GF-D8 (cell line): ENCODE measurements at places on chromosomes 12 and 14.

GRCh38 chr12:96334502-96334901, 65.7 kb downstream of the CDK17 start:
- no peak for DNase-seq

DNA sequence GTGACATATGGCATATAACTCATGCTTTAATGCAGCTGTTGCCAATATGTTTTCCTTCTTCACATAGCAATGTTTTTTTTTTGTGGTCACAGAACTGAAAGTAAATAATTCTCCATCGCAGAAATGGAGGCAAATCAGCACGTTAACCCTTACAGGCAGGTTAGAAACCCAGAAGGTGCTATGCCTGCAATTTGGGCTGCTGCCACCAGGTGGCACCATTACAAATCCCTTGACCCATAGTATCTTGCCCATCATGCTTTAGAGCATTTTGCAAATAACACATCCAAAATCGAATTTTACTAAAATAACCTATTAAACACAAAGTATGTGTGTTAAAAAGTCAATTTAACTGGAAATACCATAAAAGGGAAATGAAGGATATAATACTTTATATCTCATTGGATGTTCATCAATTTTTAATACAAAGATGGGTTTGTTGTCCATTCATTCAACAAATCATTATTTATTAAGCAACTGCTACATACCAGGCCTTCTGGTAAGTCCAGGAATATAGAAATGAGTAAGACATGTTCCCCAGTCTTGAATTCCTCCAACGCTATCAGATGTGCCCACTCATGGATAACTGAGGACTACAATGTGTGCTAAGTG, 340.1 kb downstream of the GLT1D1 start:
- no peak for DNase-seq

- no peak for DNase-seq
Measured at GRCh38 chr12:62693376-62694050, 226.9 kb downstream of the MON2 start.

GRCh38 chr12:91332302-91332701, 149.7 kb upstream of the DCN start:
- DNase-seq: no peak

- no peak for DNase-seq
Measured at GRCh38 chr12:64678248-64678647, 68.0 kb downstream of the RASSF3 start.

DNA sequence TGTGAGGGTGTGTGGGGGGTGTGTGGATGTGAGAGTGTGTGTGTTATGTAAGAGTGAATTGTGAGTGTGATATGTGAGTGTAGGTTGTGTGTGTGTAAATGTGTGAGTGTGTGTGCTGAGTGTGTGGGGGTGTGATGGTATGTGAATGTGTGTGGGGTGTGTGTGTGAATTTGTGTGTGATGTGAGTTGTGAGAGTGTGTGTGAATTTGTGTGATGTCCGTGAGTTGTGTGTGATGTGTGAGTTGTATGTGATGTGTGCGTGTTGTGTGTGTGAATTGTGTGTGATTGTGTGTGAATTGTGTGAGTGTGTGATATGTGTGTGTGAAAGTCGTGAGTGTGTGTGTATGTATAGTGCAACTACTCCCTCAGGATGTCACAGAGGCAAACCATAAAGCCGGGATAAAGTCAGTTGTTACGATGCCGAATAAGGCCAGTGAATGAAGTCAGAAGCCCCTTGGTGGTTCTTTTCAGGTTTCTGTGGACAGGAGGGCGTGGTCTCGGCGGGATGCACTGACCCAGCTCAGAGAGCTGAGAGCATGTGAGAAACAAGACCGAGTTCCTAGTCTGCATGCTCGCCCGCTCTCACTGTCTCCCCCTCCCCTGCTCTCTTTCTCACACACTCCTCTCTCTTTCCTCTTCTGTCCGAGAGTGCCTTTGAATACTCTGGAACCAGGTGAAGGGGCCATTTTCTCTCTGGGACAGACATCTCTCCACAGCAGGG, 71.8 kb upstream of the MAX start:
- no peak for DNase-seq

- DNase-seq: no peak
Measured at GRCh38 chr12:23484238-23484637, 465.2 kb downstream of the SOX5 start.

GRCh38 chr14:24307575-24308341, at the start of gene CIDEB:
Gene CIDEB (minus strand): TSS chr14:24307977. CDS start chr14:24307858, 119 bp downstream.
- DNase-seq: no peak

DNA sequence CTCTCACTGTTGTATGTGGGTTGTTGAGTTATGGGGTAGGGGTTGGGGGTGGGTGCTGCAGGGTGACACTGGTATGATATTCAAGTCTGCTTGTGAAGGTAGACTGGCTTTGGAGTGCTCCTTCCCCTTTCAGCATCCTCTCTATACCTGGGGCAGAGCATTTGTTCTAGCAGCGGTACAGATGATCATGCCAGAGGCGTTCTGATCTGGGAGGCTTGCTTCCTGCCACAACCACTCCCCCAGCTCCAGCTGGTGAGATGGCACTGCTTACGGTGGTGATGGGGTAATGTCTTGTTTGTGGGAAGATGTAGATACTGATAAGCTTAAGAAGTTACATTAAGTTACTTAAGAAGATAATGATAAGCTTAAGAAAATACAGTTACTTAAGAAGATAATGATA, 131.8 kb downstream of the ERC1 start:
- peak; percentile 91 for DNase-seq

DNA sequence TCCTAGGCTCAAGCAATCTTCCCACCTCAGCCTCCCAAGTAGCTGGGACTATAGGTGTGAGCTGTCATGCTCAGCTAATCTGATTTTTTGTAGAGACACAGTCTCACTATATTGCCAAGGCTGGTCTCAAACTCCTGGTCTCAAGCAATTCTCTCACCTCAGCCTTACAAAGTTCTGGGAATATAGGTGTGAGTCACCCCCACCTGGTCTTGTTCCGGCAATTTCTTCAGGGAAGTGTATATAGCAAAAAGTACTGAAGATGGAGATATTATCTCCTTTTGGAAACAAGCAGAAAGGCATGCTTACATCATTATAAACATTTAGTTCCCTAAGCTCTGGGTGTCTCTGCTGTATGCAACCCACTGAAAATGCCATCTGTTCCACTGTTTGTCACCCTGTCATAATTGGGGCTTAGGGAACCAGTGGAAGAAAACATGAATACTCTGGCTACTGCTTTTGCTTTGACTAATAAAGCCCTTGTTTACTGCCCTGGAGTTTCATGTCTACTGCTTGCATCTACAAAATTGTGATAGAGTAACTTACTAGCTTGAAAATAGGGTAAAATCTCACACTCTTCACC, 940.2 kb downstream of the GALC start:
- DNase-seq: no peak

- no peak for DNase-seq
Measured at GRCh38 chr12:14572401-14572800, 4.7 kb upstream of the PLBD1 start.

DNA sequence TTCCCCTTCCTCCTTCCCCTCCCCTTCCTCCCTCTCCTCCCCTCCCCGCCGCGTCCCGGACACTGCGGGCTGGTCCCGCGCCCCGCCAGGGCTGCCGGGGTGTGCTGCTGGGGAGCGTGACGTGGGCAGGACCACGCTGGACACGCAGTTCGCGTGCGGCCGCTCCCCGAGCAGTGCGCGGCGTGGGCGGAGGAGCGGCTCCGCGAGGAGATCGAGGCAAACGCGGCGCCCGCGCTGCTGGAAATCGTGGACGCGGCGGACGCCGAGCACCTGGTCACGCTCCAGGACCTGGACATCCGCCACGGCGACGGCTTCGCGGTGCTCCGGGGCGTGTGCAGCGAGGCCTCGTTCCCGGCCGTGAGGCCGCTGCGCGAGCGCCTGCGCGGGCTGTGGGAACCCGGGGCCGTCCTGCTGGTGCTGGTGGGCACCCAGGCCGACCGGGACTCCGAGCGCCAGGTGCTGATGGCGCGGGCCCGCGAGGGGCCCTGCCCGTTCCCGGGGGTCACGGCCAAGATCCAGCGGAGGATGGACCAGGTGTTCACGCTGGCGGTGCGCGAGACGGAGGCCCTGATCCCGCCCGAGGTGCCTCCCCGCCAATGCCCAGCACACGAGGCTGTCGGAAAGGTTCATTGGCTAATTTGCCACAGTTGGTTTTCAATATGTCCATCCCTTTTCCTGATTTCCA, 84.3 kb downstream of the TNFAIP2 start:
- no peak for DNase-seq
